ENCODE measurements at places on chromosomes 3 and 15.

- DNase-seq = no peak
Measured at GRCh38 chr3:13600950-13601691, 52.2 kb downstream of the FBLN2 start.

DNA sequence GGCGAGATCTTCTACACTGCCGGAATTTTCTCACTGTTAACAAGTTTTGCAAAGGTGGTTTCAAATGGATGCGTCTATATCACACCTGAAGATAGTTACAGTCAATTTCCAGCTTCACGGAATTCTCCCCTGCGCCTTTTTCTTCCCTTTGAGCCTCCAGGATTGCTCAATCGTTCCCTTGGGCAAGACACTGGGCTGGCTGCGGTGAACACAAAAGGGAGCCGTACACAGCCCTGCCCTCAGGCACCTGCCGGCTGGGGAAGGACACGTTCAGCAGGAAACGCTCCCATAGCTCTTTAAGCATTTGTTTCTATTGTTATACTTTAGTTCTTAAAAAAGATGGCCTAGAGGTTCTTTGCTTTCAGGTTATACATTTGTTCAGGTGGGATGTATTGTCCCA is 85.7 kb downstream of the C3orf70 start:
- no peak for DNase-seq

DNA sequence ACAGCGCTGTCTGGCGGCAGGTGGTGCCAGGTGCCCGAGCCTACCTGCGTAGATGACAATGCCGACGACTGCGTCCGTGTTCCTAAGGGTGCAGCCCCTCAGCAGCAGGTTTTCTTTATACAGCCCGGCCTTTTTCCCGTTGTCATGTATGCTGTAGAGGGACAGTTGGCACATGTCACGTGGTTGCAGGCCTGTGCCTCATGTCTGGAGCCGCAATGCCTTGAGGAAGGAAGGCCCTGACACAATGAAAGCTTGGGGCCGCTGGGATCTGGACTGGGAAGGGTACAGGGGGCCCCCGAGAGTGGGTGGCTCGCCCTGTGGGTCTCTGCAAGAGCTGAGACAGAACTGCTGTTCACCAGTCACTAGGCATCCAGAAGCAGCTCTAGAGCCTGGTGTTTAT is 136.0 kb downstream of the ATP10A start:
- DNase-seq = no peak

DNA sequence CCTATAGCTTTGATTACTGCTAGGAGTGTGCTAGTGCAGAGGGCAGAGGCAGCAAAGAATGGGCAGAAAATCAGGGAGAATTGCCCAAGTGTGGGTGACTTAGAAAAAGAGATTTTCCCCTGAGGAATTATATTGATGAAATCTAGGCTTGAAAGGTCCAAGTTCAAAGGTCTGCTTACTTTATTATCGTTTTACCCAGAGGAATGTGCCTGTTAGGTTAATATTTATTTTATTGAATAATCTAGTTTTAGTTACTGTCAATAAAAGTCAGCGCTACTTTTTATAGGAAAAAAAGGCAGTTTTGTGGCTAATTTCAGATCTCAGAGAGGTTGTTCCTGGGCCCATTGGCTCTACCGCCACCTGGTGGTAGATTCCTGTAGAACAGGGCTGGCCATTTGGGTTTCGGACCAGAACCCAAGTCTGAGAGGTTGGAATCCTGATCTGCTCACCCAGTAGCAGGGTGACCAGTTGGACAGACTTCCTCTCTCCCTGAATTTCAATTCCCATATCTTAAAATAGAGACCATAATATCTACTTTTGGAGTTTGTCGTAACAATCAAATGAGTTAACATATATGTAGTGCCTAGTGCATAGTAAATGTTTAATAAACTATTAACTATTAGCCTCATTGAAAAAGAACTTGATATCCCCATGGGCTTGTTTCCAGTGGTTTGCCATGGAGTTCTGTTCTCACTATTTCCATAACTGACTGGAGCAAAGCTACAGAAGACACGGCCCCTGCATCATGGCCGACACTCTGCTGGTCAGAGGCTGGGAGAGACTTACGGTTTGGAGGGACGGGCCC is 62.7 kb upstream of the ZNF148 start:
- no peak for DNase-seq

DNA sequence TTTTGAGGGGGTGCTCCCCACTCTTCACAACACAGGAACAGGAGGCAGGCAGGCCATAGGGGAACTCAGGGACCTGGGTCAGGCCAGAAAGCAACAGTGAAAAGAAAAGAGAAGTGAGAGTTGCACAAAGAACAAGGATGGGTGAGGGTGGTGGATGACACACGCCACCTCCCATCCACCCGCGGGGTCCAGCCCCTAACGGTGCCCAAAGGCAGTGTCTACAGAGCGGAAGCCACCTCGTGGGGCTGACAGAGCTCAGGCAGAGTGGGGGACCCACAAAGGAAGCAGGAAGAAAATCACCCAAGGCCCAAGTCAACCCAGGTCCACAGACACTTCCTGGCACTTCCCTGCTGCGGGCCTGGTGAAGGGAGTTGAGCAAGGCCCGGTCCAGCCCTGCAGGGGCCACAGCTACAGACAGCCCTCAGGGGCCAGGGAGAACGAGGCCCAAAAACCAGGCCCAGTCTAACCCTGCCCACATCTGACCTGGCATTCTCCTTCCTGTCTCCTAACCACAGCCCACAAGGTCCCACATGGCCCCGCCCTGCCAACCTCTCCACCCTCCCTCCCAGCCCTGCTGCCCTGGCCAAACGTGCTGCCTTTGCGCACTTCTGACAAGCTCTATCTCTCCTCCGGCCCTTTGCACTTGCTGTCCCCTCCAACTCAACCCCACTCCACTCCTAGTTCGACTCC is 5.9 kb downstream of the NUP210 start:
- peak; percentile 87 for DNase-seq

GRCh38 chr3:99647081-99647480 is 8.7 kb downstream of the COL8A1 start:
- DNase-seq = no peak

DNA sequence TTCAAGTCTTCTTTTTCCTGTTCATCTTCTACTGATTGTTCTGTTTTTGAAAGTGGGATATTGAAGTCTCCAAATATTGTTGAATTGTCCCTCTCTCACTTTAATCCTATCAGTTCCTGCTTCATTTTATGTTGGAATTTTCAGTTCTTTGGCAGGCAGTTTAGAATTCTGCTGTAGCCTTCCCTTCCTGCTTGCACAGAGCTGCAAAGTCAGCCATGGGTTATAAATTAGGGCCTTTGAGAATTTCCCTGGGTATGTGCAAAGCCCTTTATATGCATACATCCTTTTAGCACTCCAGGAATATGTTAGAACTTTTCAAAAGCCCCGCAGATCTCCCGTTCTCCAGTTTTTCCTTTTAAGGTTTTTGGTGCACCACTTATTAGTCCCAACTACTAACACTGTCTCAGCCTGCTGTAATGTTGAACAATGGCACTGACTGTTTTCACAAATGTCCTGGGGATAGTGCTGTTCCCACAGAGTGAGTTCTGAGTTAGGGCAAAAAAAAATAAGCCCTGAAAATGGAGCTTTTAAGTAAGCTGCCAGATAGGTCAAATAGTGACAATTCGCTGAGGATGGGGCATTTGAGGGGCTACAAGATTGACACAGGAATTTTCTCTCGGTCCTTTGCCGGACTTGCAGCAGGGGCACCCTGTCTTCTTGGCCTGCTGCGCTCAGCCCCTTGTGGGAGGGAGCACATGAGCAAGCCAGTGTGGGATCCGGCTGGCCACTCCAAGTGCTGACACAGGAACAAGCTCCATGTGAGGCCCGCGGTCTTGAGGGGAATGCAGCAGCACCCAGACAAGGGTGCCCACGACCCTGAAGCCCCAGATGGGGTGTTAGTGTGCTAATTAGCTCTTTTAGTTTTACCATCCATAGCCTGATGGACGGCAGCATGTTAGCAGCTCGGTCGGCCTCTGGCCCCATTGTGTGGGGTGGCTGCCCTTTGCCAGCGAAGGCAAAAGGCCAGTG is 96.0 kb downstream of the VPS8 start:
- DNase-seq = peak; percentile 63

- DNase-seq = no peak
Measured at GRCh38 chr3:41348401-41348800, 149.1 kb downstream of the CTNNB1 start.
